ENCODE measurements at places on chromosomes 3 and 15.

DNA sequence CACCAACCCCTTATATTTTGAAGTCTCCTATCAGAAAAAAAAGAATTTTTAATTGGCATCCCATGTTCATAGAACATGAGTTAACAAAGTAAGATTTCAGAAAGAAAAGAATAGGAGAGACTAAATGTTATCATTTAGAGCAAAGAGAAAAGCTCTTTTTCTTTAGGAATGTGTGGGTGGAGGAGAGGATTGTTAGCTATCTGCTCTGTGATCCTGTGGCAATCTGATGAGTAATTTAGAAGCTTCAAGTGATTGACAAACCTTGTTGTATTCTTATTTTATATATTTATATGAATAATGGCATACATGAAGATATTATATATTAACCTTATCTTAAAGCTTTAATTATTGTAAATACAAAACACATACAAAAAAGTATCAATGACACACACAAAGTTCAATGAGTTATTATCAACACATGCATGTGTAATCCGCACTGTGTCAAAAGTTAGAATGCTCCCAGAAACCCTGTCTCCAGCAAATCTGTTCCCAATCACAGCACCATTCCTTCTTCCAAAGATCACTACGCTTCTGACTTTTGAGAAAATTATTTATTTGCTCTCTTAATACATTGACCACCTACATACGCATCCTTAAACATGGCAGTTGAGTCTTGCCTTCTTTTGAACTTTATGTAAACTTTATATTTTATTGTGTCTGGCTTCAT lies 907.4 kb downstream of the MCTP2 start:
- DNase-seq: no peak

DNA sequence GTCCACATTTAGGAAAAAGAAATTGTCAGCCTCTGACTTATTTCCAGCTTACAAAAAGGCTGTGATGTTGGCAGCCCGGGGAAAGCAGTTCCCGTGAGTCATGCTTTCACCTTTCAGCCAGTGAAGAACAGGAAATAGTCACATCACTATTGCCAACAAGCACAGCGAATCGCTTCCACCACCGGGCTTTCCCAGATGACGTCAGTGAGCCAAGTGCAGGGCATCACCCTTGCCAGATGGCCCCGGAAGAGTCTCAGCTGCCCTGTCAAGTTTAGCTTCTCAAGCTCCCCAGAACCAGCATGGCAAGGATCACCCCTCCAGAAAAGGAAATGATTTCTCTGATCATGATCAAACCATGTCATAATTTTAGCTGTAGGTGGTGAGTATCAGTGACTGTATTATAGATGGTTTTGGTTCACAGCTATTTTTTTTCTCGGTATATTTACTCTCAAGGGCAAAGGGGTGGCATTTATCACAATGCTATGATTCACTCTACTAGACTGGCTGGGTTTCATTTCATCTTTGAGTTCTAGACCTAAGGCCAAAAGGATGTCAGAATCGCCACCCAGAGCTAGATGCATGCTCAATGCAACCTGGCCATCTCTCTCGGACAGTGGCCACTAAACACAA lies 32.9 kb downstream of the B3GNT5 start:
- peak; percentile 29 for DNase-seq

DNA sequence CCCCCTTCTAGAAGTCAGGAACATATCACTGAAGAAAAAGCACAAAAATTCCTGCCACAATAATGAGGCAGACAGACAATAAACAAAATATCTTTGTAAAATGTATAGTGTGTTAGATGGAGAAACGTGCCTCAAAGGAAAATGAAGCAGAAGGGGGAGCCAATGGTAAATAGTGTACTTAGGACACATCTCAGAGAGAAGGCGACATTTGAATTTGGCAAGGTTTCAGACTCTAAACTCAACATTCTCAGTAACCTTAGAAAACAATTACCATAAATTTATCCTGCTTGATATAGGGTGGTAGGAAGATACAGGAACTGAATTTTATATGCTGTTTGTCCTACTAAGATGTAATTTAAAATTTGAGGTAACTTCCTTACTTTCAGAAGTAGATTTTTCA lies 52.6 kb upstream of the PTX3 start:
- DNase-seq: no peak

- peak; percentile 37 for DNase-seq
These were observed 41.8 kb downstream of the IFT122 start for GRCh38 chr3:129481766-129482332.

DNA sequence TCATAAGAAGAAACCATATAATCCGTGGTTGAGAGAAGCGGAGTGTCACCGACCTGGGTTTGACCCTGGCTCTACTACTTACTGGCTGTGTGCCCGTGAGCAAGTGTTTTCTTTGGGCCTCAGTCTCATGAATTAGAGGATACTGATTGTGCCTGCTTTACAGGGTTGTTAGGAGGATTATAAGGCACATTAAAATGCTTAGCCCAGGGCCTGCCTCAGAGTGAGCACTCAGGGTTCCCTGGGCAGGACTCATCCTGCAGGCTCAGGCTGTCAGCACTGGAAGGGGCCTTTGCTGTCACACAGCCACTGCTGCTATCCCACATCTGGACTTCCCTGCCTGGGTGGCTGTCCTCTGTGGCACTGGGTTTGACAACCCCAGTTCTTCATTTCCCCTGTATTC lies 4.7 kb downstream of the PLA2G4F start:
- no peak for DNase-seq

GRCh38 chr15:84844964-84845363 lies 27.8 kb downstream of the ALPK3 start:
- no peak for DNase-seq

DNA sequence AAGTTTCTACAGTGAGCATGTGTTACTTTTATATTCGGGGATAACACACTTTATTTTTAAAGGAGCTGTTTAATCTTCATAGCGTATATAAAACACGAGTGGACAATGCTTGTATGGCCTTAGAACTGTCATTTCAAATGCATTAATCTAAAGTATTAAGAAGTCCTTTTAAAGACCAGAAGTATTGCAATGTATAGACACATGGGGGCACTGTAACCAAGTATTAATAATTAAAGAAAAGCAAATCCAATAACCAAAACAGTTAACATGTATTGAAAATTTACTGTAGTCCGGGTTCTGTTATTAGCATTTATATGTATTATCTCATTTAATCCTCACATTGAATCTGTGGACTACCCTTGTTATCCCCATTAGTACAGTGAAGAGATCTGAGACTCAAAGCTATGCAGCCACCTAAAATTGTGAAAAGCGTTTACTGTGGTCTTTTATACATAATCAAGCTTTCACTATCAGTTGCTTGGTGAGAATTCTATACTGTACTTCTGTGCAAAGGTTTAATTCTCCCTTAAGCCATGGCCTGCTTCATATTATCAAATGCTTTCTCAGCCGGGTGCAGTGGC lies 10.1 kb downstream of the ARL14 start:
- DNase-seq: no peak

GRCh38 chr3:31482493-31483200 lies 50.1 kb upstream of the STT3B start:
- no peak for DNase-seq

DNA sequence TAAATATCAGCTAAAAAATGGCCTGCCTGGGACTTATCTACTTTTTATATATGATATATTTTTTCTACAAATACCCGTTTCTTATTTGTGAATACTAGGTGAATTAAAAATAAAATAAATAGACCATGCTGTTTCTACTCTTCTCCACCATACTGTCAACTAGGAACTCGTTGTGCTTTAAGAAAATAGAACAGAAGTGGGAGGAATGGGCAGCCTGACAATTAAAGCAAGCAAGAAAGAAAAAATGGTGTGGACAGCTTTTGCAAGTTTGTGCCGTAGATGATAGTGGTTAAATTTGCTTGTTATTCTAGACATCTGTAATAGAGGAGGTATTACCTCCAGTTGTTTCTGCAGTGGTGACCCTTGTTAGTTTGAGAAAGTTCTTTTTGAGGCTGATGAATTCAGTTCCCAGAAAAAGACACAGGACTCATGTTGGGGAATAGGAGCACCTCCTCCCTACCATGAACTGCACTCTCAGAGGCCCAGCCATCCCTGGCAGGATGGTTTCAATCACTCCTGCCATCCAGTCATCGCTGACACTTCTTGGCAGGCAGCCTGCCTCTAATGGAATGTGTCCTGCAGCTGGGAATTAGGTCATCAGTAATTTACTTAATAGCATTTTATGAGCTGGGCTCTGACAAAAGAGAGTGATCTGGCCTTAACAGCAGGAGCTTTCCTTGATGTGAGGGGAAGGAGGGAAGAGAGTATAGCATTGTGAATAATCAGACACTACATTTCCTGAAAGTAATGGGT lies 105.0 kb upstream of the GAP43 start:
- DNase-seq: peak; percentile 61

DNA sequence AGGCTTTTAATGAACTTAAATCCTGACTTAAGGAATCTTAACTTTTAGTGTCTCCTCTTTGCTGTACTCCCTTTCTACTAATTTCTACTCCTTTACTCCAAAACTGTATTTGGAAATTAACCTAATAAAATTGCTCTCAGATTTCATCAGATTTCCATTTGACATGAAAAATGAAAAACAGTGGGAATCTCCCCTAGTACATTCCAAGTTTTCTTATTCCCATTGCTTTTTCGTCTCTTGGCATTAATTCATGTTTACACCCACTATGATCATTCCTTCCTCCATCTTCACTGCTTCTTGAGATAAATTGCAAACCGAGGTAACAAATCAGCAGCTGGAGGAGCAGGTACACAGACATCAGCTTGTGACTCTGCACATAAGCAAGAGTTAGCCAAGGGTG lies 208.7 kb downstream of the VGLL3 start:
- no peak for DNase-seq

- no peak for DNase-seq
These were observed 2.1 kb downstream of the ZFAND6 start for GRCh38 chr15:80061582-80061981.

DNA sequence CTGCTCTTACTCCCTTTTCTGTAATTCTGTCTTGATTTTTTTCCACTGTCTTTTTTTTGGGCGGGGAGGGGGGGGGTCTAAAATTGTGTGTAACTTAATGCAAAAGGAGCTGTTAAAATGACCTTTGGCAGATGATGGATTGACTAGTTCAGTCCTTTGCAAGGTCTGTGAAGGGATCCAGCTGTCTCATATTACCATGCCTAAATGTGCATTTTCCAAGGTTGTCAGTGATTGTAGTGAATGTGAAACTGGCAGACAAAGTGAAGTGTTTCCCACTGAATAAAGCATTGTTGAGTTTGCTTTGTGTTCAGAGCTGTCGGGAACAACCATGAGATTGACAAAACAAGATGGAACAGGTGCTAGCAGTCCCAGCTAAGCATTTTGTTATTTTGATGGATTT lies 110.1 kb upstream of the SKOR1 start:
- DNase-seq: peak; percentile 6

DNA sequence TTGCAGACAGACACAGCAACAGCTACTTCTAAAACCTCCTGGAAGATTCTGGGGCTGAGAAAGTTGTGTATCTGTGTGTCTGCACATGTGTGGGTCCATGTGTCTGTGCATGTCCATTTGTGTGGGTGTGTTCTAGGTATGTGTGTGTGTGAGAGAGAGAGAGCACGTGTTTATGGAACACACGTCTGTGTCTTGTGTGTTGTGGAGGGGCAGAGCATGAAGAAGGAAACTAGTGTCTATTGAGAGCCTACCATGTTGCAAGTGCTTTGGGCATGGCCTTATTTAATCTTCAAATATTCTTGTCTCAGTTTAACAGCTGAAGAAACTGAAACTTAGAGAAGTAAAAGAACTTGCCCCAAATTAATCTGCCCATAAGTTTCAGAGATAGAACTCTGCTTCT lies 327.5 kb downstream of the UACA start:
- no peak for DNase-seq

DNA sequence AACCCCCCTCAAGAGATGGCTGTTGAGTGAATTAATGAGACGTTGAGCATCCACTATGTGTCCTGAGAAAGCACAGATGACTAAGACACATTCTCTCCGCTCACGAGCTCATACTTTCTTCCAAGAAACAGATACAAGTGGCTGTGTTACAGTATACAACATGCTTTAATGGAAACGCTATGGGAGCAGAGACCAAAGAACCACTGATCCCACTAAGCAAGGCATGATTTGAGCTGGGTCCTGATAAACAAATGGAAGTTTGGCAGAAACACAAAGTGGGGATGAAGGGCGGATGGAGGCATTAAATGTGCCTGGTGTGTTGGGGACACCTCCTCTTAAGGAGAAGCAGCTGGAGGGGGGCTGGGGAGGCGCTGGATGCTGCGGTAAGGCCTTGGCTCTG lies 129.4 kb downstream of the UACA start:
- DNase-seq: no peak

DNA sequence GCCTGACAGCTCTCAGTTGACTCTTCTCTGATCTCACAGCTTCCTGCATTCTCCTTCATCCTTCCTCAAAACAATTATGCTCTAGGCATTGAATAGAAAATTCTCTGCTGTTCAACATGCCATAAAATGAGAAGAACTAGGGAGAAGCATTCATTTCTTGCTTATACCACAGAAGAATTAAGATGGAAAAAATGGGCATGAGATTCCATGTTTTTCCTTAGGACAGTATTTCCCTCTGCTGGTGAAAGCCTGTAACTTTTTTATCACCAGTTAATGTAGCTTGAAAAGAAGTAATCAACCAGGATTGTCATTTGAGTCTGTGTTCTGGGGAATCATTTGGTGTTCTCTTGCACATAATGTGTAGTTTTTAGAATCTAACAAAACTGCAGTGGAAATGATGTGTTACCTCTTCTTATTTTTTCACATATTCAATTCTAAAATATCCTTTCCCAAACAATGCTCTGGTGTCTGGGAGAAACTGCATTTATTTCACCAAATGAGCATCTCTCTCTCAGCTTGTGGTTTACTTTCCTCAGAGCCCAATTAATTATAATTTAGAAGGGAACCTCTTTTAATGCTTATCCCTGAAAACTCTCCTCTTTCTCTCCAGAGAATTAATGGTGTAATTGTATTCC lies 92.8 kb upstream of the DCBLD2 start:
- peak; percentile 27 for DNase-seq

DNA sequence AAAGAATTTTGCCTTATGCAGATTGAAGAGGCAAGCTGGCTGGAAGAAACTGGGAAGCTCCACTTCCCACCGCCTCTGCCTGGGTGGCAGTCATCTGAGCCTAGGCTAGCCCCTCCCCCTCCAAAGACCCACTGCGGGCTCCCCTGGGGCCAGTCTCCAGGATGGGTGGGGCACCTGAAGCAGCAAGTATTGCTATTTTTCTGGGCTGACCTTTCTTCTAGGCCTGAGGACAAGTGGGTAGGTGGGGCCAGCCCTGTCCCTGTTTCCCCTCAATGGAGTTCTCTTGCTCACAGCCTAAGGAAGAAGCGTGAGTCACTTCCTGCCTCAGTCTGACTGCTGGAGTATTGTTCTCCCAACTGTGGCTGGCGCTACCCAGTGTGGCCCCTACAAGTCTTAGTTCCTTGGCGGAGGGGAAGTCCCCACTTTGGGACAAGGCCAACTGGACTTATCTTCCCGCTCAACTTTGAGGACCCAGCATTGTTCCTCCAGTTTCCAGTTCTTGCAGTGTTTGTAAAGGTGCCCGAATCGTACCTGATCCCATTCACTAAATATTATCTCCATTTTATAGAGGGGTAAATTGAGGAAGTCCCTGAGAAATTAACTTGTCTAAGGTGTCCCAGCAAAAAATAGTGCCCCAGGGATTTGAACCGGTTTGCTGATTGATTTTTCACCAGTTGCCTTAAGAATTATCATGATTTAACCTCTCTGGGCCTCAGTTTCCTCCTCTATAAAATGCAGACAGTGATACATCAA lies 1.4 kb downstream of the FURIN start:
- no peak for DNase-seq

GRCh38 chr3:13132281-13132680 lies 59.1 kb upstream of the IQSEC1 start:
- no peak for DNase-seq
